ENCODE measurements at places on chromosomes 2 and 18.

- DNase-seq: no peak
Observed at GRCh38 chr18:39564716-39565115, 1999.1 kb upstream of the CELF4 start.

DNA sequence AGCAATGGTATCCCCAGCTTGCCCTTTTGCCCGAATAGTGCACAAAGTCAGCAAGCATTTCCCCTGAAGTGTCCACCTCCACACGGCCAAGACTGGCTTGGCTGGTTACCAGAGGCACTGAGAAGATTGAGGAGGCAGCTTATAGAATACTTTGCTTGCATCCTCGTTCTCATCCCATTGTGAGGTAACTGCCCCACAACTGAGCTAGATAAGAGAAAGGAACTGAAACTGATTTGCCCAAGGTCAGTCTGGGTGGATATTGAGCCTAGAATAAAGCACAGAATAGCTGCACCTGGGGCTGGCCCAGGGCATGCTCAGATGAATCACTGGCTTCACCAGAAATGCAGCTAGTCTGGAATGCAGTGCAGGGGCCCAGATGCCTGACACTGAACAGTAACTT is 32.7 kb upstream of the MAP4K3 start:
- DNase-seq: no peak

DNA sequence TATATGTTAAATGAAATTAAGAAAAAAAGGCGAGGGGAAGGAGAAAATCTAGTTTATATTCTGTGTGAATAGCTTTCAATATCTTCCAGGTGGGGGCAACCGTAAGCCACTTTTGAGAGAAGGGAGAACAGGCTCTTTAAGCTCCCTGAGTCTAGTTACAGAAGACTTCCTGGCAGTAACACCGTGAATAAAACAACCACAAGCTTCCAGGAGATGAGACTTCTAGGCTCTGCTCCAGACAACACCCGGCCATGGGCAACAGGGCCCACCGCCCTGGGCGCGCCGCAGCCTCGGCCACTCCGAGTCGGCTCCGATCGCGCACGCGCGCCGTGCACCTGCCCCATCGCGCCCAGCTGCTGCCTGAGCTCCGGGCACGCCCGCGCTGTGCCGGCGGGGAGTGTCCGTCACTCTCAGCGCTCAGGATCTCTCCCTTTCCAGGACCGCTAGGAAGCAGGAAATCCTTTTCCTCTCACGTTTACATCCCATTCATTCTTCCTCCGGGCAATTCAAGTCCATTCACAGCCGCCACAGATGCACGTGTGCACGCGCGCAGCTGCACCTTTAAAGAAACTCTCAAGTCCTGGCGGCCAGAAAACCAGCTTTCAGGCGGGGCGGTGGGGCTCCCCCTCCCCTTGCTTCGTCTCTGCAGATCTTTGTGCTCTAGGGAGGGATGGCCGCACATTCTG is 19.4 kb upstream of the PAX3 start:
- DNase-seq: peak; percentile 75

GRCh38 chr18:63433334-63433866 is 11.1 kb upstream of the VPS4B start:
- peak; percentile 66 for DNase-seq

- peak; percentile 4 for DNase-seq
Observed at GRCh38 chr18:25137197-25137472, 214.8 kb downstream of the ZNF521 start.

- no peak for DNase-seq
Observed at GRCh38 chr2:204732019-204732418, 186.7 kb downstream of the PARD3B start.

DNA sequence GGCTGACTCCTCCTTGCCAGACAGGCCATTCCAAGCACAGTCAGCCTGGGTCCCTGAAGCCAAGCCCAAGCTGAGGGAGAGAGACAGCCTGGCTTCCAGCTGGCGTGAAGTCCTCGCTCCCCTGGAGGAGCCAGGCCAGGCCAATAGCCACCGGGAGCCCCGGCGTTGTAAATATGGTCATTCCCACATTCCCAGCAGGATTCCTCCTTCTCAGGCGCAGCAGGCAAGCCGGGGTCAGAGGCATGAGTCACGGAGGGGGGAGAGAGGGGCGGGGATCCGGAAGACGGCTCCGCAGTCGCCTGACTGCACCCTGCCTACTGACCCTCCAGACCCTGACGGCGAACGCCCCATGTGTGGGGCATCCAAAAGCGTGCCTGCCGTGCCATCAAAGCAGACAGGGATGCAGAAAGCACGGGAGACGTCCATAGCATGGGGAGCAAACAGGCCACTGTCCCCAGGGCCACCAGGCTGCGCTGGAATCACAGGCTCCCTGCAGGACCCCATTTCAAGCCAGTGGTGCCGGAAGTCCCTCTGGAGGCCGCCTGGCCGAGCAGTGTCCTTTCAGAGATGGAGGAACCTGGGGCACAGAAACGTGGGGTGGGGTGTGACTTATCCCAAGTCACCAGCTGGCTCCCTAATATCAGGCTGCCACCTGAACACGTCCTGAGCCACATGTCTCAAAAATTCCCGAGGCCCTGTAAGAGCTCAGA is 48.2 kb downstream of the TWIST2 start:
- peak; percentile 46 for DNase-seq

GRCh38 chr18:58364876-58365528 is 263.9 kb downstream of the ALPK2 start:
- no peak for DNase-seq
